Activated CD4-positive, alpha-beta memory T cell treated with anti-CD3 and anti-CD28 coated beads for 36 hours (primary cell): ENCODE measurements at places on chromosomes 5 and 9.
A peak's percentile ranks its signal among the peaks of the same experiment; 100 is the strongest.

- no peak overlapping the region for H3K4me3 ChIP-seq
- no peaks in the 10 kb centered on the region for H3K36me3 ChIP-seq
- H3K27me3 ChIP-seq = peaks cover 20% of the 10 kb centered on the region
- H3K27ac ChIP-seq = no peak overlapping the region
- no peaks in the 10 kb centered on the region for H3K4me1 ChIP-seq
- no peak for DNase-seq
Measured at GRCh38 chr9:87512311-87512710, 14.6 kb downstream of the DAPK1 start.

DNA sequence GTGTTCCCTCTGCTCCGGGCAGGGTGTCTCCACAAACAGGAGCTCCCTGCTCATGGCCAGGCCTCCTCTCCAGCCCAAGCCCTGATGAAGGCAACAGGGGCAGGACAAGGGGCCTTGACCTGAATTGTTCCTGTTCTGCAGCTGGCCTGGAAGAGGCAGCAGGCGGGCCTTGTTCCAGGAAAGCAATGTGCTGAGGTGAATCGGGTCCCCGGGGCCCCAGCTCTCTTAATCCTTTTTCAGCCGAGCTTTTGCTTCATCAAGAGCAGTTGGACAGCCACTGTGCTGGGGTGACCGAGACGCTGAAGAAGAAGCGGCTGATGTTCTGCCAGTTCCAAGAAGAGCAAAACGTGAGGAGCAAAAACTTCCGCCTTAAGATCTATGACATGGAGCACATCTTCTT is 41.4 kb downstream of the CCDC180 start:
- H3K27ac ChIP-seq = no peak overlapping the region
- no peak overlapping the region for H3K4me3 ChIP-seq
- peaks cover 3% of the 10 kb centered on the region for H3K36me3 ChIP-seq
- no peaks in the 10 kb centered on the region for H3K27me3 ChIP-seq
- H3K4me1 ChIP-seq = no peaks in the 10 kb centered on the region

GRCh38 chr5:96247708-96248107 is 185.3 kb downstream of the PCSK1 start:
- DNase-seq = no peak
- H3K27me3 ChIP-seq = peaks cover 22% of the 10 kb centered on the region
- H3K4me1 ChIP-seq = no peaks in the 10 kb centered on the region
- H3K4me3 ChIP-seq = no peak overlapping the region
- no peak overlapping the region for H3K27ac ChIP-seq
- no peaks in the 10 kb centered on the region for H3K36me3 ChIP-seq

DNA sequence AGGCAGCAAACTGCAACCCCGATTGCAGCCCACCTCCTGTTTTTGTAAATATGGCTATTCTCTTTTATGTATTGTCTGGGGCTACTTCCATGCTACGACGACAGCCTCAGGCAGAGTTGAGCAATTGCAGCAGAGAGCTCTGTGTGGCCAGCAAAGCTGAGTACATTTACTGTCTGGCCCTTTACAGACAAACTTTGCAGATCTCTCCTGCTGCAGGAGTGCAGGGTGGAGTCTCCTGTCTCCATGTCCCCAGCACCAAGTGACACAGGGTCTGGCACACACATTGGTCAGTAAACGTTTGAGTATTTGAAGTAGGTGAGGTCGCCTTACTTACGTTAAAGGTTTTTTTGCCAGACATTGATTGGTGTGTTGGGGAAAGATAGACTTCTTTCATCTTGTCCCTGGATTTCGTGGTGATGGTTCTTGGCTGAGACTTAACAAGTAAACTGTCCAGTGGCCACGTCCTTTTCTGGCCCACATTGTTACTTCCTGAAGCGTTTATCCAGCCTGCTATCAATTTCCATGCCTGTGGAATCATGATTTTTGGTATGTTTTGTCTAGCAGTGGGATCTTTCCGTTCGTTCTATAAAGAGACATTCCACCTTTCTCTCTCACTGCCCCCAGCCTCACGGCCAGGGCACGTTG is 27.2 kb downstream of the PRRC2B start:
- no peak for DNase-seq
- H3K27me3 ChIP-seq = no peaks in the 10 kb centered on the region
- no peak overlapping the region for H3K4me3 ChIP-seq
- H3K27ac ChIP-seq = peak overlapping the region; percentile 38
- H3K36me3 ChIP-seq = peaks cover 7% of the 10 kb centered on the region
- H3K4me1 ChIP-seq = peaks cover 77% of the 10 kb centered on the region
